Lung (tissue), 17 donors: ENCODE measurements at places on chromosomes 16 and 17. TPM values are rescaled to one million over a fixed set of nuclear protein-coding genes. Genes with fewer than 3 reads are reported as not detected.

Gene DNAAF8
- polyA plus RNA-seq = 4.3 TPM

DNA sequence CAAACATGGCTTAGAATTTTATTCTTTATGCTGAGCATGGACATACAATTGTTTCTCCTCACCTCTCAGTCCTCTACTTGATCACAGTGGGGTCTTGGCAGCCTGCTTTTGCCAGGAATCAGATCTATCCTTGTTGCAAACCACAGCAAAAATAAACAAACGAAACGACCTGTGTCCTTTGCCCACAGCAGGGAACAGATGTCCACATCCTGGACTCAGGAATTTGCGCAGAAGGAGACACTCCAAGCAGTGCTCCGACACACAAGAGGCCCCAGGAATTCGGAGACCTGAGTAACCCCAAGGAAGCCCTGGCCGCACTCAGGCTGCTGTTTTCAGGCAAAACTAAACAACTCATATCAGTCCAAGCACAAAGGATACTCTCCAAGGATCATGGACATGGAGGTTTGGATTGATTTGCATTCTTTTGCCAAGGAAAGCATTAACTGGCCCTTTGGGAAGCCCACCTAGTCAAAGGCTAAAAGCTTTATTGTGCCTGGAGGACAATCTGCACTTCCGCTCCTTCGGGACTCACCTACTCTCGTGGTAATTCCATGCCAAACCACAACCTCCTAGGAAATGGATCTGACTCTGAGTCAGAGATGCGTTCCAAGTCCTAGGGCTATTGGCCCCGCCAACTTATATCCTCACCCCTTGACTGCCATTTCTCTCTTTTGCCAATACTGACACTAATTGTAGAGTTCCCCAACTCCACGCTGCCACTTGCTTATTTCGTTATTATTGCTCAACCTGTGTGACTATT lies 271.1 kb upstream of the CDH11 start:
- peaks cover 6% of the 10 kb centered on the region for H3K4me1 ChIP-seq
- no peak for DNase-seq
- H3K4me3 ChIP-seq = no peak overlapping the region

- H3K27ac ChIP-seq = no peak overlapping the region
- H3K27me3 ChIP-seq = no peaks in the 10 kb centered on the region
- no peak for DNase-seq
- H3K4me3 ChIP-seq = no peak overlapping the region
These were observed 16.8 kb downstream of the G6PC3 start for GRCh38 chr17:44087319-44087718.

Gene TBC1D3E
- polyA plus RNA-seq = not detected

- DNase-seq = no peak
- no peak overlapping the region for H3K4me3 ChIP-seq
- peaks cover 2% of the 10 kb centered on the region for H3K4me1 ChIP-seq
- no peak overlapping the region for H3K27ac ChIP-seq
These were observed 6.7 kb upstream of the TOB1 start for GRCh38 chr17:50872710-50873424.

DNA sequence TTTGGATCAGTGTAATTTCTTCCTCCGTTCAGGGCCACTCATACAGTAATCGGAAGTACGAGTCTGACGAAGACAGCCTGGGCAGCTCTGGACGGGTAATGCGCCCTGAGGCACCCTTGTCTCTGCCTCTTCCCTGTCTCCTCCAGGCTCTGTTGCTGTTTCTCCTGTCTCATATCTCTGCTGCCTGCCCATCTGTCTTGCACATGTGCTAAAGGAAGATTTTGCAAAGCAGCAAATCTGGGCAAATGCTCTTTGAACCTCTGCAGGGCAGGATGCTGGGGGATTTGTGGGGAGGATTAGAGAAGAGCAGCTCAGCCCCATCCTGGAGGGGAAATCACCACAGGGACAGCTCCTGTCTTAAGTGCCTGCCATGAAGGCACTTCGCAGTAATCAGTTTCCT lies 32.4 kb upstream of the POLR3E start:
- H3K27me3 ChIP-seq = no peaks in the 10 kb centered on the region
- no peaks in the 10 kb centered on the region for H3K4me1 ChIP-seq
- DNase-seq = no peak
- no peak overlapping the region for H3K27ac ChIP-seq
- H3K4me3 ChIP-seq = no peak overlapping the region
- H3K36me3 ChIP-seq = no peaks in the 10 kb centered on the region

GRCh38 chr16:88941913-88942909 lies 34.8 kb downstream of the CBFA2T3 start:
- H3K36me3 ChIP-seq = no peaks in the 10 kb centered on the region
- H3K27me3 ChIP-seq = peaks cover 31% of the 10 kb centered on the region
- H3K27ac ChIP-seq = no peak overlapping the region
- peak; percentile 63 for DNase-seq
- H3K4me3 ChIP-seq = no peak overlapping the region
- peaks cover 10% of the 10 kb centered on the region for H3K4me1 ChIP-seq

Gene SULT1A4
- polyA plus RNA-seq = 34.3 TPM

Gene ZP2
- polyA plus RNA-seq = not detected

Gene TRIM25
- 22.7 TPM for polyA plus RNA-seq

Gene TLCD3B
- 0.03 TPM for polyA plus RNA-seq

Gene FAM20A
- polyA plus RNA-seq = 72.0 TPM

- no peak overlapping the region for H3K27ac ChIP-seq
- H3K4me3 ChIP-seq = no peak overlapping the region
- H3K4me1 ChIP-seq = peaks cover 18% of the 10 kb centered on the region
- no peaks in the 10 kb centered on the region for H3K36me3 ChIP-seq
- peak; percentile 64 for DNase-seq
These were observed 172.0 kb upstream of the CHMP6 start for GRCh38 chr17:80819422-80820164.

Gene HOXB5
- polyA plus RNA-seq = 1.8 TPM

DNA sequence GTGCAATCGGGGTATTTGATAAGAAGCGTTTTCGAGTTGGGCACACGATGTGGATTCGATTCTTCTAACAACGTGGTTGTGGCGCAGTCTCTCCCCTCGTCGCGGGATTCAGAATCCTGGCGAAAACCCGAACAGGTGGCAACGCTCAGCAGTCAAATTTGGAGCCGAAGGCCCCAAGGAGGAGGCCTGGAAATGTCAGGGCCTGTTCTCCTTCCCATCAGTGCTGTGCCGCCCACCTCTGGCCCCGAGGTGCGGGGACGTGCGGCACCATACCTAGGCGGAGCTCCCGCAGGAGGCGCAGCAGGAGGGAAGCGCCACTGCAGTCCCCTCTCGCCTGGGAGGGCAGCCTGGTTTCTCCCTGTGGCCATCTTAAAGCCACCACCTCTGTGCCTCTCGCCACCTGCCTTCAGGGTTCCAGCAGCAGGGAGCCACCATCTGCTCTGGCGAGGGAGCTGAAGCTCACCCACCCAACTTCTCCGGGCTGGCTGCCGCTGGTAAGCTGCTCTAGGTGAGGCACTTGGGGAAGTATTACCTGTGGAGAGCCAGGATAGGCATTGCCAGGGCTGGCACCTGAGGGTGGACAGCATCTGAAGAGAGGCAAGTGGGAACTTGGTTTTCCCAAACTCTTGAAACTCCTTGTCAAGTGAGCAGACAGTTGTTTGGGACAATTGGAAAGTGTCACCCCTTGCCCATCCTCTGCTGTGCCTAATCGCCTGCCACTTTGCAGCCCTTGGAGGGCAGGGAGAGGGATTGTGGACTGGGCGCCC lies 2.6 kb upstream of the AATF start:
- H3K36me3 ChIP-seq = no peaks in the 10 kb centered on the region
- H3K4me3 ChIP-seq = no peak overlapping the region

- no peak within 1 kb of the TSS for H3K4me3 ChIP-seq
- H3K27me3 ChIP-seq = no peaks in the 10 kb centered on the region
- H3K4me1 ChIP-seq = no peaks in the 10 kb centered on the region
- no peak for DNase-seq
- no peak within 1 kb of the TSS for H3K27ac ChIP-seq
These were observed at the start of gene GP2 for GRCh38 chr16:20327444-20328041. Gene GP2, minus strand, starts transcription at chr16:20327513. Its CDS starts 1,082 bp downstream, at chr16:20326431.

DNA sequence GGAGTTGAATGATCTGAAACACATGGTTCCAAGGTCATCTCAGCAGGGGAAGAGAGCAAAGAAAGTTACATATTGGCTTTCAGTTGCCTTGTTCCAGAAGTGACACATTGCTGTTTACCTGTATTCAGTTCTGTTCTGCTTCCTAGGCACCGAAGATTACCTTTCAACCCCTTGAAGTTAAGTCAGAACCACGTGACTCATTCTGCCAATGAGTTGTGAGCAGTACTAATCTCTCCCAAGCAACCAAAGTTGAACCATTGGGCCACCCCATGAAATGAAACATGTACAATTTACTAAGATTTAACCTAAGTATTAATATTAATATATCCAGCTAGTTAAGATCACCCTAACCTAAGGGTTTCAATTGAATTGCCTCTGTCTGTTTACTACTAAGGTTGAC lies 439.2 kb upstream of the MAF start:
- no peak for DNase-seq
- H3K36me3 ChIP-seq = no peaks in the 10 kb centered on the region
- H3K27ac ChIP-seq = no peak overlapping the region
- no peak overlapping the region for H3K4me3 ChIP-seq

DNA sequence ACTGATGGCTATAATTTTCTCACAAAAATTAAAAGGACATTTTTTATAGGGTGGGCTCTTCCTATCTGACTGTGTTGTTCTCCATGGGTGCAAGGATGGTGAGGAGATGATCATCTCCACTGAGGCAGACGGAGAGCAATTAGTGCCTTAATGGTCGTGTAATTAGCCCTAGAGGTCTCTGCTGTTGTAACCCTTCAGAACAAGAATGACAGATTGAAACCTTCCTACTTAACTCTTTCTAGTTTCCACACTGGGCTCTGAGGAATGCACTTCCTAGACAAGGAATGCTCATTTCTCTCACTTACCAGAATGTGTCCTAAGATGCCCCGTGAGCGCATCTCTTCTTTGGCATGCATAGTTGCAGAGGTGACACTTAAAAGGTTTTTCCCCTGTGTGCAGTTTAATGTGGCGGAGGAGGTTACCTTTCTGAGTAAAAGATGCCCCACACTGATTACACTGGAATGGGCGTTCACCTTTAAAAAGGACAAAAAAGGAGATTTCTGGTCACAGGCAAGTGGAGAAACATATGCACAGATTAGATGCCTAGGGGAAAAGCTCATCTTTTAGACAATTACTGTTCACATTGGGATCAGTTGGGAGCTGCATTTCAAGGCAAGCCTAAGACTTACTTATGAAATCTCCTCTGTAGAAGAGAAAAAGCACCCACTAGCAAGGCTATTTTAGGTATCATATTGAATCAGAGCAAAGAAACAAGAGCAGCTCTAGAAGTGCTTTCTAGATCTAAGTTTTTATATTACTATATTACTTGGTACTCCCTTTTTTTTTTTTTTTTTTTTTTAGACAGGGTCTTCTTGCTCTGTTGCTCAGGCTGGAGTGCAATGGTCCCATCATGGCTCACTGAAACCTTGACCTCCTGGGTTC lies 53.6 kb downstream of the GRB7 start:
- H3K27ac ChIP-seq = no peak overlapping the region
- H3K4me3 ChIP-seq = no peak overlapping the region
- DNase-seq = no peak
- H3K4me1 ChIP-seq = no peaks in the 10 kb centered on the region

- H3K27me3 ChIP-seq = no peaks in the 10 kb centered on the region
- H3K4me1 ChIP-seq = peaks cover 7% of the 10 kb centered on the region
- H3K4me3 ChIP-seq = no peak overlapping the region
- no peaks in the 10 kb centered on the region for H3K36me3 ChIP-seq
These were observed 33.4 kb upstream of the MMD start for GRCh38 chr17:55454906-55455474.

DNA sequence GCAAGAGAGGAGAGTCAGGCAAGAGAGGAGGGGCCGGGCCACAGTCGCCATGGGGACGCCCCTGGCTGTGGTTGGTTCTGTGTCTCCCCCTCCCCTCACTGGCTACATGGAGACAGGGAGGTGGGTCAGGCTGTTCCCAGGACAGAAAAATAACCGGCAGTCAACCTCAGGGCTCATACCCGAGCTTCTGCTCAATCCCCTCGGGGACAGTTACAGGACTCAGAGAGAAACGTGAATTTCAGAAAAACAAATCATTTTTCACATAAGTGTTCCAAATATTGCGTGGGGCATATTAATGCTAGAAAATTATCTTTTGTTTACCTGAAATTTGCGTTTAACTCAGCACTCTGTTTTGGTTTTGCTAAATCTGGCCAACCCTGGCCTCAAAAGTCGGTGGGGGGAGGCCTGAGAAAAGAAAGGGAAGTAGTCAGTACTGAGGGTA lies 22.2 kb upstream of the CPSF4L start:
- peaks cover 49% of the 10 kb centered on the region for H3K36me3 ChIP-seq
- no peaks in the 10 kb centered on the region for H3K27me3 ChIP-seq
- DNase-seq = no peak
- no peak overlapping the region for H3K27ac ChIP-seq
- H3K4me1 ChIP-seq = peaks cover 6% of the 10 kb centered on the region

DNA sequence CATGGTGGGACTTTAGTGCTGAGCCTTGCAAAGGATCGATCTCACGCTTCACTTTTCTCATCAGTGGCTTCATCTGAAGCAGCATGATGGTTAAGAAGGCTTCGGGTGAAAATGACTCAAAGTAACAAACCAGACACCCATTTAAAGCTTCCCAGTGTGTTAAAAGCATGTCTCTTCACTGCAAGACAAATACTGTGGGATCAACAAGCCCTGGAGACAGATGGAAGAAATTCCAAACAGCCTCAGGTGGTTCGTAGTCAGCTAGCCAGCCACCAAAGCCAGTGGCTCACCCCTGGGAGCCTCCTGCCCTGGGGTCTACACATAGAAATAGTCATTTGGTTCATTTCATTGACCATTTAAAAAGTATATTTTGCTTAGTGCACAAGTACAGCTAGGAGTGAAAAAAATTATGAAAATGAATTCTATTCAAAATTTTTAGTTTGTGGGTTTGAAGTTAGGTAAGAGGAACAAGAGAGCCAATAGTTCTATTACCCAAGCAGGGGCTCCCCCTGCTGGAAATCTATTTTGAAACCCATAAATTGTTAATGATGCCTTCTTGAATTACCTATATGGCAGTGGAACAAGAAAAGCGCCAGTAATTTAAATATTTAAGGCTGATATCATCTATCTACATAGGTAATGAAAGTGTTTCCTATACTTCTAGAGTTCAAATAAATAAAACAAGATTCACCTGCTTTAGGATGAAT lies 51.6 kb downstream of the PMP22 start:
- H3K4me3 ChIP-seq = no peak overlapping the region
- H3K4me1 ChIP-seq = no peaks in the 10 kb centered on the region
- no peaks in the 10 kb centered on the region for H3K27me3 ChIP-seq
- peak; percentile 25 for DNase-seq
- no peaks in the 10 kb centered on the region for H3K36me3 ChIP-seq
